ENCODE measurements at places on chromosomes 4 and X.

DNA sequence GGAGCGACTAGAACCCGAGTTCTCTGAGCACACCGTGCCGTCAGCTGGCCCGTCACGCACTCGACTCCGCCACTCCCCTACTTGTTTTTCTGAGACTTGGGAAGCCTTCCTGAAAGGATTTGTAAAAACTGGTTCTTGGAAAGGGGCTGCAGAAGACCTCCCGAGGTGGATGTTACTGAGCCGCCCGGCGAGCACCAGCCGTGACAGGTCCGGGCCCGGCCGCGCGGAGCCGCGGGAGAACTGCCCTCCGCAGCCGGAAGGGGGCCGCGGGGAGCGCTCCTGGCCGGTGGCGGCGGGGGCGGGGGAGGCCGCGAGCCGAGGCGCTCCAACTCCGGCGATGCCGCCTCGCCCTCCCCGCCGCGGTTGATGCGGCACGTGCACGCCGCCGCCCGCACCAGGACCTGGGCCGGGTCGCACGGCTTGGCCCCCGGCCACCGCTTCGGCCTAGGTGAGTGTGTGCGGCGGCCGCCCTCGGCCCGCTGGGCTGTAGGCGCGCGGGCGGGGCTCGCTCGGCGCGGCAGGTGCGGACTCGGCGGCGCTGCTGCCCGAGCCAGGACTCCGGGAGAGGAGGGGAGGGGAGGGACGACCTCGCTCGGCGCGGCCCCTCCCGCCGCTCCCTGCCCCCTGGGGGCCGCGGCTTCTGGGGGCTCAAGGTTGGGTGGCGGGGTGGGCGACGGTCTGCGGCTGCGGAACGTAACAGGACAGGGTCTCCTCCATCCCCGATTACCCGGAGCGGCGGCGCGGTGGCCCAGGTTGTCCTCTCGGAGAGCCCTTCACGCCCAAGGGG is 1.7 kb downstream of the SPRY1 start:
- peak; percentile 66 for DNase-seq

DNA sequence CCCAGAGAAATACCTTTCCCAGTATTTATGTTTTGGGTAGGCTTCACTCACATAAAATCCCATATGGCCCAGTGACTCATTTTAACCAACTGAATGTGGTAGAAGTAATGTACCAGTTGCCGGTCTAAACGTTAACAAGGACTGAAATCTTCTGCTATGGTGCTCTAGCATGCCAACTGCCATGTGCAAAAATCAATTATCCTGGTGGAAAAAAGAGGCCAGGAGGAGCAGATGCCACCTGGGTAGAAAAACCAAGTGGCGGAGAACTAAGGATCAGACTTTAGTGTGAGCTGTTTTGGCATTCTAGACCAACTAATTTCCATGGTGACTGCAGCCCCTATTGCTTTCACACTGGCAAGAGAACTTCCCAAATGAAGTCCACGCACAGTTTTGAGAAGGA is 1660.7 kb upstream of the ADGRL3 start:
- DNase-seq: no peak

DNA sequence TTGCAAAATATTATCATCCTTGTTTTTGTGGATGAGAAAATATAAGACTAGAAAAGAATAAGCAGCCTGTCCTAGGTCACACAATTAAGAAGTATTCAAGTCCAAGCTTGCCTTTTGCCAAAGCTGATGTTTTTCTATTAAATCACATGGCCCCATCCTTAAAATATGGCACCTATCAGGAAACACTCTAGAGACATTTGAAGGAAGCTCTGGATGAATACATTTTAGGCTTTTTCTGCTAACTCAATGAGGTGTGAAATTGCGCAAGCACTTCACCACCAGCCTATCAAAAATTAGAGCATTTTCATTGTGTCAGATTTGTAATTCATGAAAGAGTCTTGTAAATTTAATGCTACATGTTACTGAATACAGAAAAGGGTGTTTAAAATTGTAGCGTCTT is 251.1 kb upstream of the MAD2L1 start:
- no peak for DNase-seq

DNA sequence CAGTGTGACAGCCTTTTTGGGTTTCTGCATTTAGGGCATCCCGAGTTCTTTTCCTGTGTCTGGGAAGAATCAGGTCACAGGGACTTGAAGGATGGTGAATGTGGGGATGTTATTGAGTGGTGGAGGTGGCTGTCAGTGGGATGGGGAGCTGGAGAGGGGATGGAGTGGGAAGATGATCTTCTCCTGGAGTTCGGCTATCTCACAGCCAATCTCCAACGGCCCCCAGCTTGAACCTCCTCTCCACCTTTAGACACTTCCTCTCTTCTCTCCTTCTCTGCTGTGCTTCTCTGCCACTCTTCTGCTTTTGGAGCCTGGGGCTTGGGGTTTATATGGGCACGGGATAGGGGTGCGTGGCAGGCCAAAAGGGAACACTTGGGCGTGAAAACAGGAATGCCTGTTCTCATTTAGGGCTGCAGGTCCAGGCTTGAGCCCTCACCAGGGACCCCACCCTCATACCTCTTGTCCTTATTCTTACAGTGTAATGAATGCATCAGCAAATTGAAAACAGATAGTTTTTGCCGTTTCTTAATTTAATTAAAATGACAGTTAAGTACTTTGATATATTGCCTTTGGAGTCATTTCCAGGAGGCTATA is 37.5 kb downstream of the USP9X start:
- no peak for DNase-seq

- peak; percentile 76 for DNase-seq
Measured at GRCh38 chr4:55358668-55359067, 12.6 kb downstream of the SRD5A3 start.

GRCh38 chr4:117801756-117802155 is 232.5 kb upstream of the NDST3 start:
- no peak for DNase-seq

DNA sequence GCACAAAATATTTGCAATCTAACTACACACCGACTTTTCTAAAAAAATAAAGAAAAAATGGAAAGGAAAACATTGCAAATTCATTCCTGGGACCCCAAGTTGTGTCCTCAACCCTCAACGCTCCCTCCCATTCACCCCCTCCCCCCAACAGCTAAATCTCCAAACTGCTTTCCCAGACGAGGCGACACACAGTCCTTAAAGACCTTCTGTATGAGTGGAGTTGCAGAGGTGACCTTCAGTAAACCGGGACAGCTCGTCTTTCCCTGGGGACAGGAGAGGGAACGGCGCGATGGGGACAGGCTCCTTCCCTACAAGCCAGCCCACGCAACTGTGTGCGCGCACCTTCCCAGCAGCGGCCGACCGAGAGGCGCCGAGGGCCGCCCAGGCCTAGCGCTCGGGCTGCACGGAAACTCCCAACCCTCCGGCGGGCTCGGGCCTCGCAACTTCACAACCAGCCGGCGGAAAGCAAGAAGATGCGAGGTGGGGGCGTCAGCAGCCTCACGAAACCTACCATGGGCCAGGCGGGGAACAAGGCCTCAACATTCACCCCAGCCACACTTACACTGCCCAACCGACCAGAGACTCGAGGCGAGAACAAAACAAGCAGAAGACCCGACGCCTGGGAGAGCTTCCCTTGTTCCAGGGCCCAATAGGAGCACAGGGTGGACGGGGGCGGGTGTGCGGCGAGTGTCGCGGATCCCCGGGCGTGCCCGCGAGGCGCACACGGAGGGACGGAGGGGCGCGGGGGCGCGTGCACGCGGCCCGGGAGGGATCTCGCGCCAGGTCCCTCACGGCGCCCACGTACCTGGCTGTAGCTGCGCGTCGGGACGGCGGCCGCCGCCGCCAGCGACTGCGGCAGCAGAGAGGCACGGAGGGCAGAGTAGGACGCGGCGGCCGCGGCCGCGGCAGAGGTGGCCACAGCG is 763 bp downstream of the GRSF1 start:
- peak; percentile 63 for DNase-seq

- DNase-seq: no peak
Measured at GRCh38 chr4:169013396-169013795, 3.3 kb upstream of the CBR4 start.

- no peak for DNase-seq
Measured at GRCh38 chr4:169627307-169627706, 6.9 kb downstream of the CLCN3 start.

DNA sequence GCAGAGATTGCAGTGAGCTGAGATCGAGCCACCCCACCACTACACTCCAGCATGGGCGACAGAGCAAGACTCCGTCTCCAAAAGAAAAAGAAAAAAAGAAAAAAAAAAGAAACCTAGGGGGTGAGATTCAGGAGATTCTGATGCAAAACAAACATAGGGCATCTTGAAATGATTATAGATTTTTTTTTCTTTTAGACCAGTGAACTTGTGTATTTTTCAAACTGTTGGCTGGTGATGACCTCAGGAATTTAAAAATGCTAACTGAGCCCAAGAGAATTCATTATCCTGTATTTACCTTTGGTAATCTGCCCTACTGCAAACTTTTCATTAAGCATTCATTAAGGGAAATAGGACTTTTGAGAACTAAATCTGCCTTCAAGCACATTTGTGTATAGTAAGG is 20.6 kb downstream of the ATP10D start:
- no peak for DNase-seq

DNA sequence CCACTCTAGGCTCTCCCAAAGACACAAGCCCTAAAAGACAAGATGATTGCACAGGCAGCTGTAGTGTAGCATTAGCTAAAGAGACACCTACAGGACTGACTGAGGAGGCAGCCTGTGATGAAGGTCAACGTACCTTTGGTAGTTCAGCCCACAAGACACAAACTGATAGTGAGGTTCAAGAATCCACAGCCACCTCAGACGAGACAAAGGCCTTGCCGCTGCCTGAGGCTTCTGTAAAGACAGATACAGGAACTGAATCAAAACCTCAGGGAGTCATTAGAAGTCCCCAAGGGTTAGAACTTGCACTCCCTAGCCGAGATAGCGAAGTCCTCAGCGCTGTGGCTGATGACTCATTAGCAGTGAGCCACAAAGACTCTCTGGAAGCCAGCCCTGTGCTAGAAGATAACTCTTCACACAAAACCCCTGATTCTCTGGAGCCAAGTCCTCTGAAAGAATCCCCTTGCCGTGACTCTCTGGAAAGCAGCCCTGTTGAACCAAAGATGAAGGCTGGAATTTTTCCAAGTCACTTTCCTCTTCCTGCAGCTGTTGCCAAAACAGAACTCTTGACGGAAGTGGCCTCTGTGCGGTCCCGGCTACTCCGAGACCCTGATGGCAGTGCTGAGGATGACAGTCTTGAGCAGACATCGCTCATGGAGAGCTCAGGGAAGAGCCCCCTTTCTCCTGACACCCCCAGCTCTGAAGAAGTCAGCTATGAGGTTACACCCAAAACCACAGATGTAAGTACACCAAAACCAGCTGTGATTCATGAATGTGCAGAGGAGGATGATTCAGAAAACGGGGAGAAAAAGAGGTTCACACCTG is 306.3 kb downstream of the ANK2 start:
- peak; percentile 90 for DNase-seq

- DNase-seq: no peak
Measured at GRCh38 chrX:45766981-45767501, 566.4 kb upstream of the DIPK2B start.

GRCh38 chrX:105120463-105120862 is 100.0 kb downstream of the TEX13A start:
- no peak for DNase-seq

DNA sequence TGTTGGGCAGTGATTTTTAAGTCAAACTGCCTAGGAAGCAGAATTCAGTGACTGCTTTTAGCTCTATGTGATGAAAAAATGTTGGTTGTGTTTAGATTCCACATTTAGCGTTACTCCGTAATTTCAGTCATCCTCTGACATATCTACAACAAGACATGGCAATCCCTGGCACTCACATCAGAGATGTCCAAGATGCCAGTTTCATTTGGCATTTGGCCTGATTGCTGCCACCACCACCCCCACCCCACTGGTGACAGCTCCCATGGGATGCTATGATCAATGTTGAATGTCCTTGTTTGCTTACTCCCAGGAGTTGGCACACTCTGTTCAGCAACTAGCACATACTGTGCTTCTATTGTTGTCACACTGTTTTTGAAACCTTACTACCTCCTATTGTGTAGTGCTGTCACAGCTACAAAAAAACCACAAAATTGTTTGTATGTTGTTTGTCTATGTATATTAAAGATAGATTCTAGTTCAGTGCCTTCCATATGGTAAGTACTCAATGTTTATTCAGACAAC is 101.4 kb downstream of the AWAT2 start:
- DNase-seq: no peak

DNA sequence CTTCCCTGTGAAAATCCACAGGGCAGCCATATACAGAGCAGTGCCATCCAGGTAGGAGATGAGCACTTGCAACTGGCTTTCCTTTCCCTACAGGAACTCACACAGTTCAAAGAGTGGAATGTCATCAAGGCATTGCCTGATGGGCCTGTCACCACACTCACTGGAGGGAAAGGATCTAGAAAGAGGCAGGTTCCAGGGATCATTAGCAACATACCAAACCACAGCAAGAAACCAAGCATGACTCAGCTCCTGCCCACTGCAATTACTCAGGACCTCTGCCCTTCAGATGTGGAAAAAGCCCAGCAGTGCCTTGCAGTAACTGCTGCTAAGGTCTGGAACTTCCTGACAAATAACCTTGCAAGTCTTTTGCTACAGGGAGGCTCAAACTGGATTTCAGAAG is 101.2 kb downstream of the ZNF674 start:
- peak; percentile 86 for DNase-seq
